ENCODE measurements at places on chromosomes 1 and 21. TPM values are rescaled to one million over a fixed set of nuclear protein-coding genes. Genes with fewer than 3 reads are reported as not detected.

DNA sequence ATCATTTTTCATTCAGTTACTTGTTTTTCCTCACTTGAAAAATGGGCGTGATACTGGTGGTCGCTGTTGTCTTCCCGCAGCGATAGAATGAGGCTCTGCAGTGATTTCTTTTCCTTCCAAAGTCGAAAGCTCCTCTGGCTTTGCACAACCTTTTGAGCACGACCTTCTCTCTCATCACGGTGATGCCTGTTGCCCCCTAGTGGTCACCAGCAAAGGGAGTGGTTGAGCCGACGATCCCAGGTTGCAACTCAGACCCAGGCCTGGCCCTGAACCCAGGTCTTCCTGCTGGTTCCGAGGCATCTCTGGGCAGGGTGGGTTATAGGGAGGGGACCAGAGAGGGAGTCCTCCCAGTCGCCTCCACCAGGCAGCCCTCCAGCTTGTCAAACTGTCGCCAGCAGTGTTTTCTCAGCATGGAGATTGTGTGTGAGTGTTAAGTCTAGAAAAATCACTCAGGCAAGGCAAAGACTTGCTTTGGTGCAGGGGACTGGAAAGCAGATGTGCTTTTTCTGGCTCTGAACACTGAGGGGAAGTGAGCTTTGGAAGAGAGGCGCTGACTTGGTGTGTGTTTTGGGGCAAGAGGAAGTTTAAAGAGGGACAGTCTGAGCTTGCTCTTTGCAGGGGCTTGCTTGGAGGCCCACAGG, 285.3 kb downstream of the CAMTA1 start:
- peak; percentile 60 for ATAC-seq

DNA sequence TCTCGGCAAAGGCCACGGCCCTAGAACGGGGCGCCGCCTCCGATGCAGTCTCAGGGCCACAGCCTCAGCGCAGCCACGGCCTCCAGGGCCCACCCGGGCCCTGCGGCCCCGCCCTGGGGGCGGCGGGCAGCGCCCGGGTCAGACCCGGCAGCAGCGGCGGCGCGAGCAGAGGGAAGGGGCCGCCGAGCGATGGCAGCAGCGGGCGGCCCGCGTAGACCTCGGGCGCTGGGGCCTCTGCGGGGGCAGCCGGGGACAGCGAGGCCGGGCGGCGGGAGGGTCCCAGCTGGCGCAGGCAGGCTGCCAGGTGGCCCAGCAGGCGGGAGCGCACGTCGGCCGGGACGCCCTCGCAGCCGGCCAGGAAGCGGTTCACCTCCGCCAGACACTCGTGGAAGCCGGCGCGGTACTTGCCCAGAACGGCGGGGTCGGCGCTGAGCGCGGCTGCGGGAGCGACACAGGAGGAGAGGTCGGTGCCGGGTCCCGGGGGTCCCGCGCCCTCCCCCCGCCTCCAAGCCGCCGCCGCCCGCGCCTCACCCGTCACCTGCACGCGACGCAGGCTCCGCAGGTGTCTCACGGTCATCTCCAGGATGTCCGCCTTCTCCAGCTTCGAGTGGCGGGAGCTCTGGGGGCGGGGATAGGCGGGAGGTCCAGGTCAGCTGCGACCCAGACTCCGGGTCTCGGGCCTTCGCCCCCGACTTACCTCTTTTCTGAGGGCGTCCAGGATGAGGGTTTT, 737 bp downstream of the HES4 start:
- peak; percentile 32 for ATAC-seq

CA6 gene
- 0.78 TPM for total RNA-seq

DNA sequence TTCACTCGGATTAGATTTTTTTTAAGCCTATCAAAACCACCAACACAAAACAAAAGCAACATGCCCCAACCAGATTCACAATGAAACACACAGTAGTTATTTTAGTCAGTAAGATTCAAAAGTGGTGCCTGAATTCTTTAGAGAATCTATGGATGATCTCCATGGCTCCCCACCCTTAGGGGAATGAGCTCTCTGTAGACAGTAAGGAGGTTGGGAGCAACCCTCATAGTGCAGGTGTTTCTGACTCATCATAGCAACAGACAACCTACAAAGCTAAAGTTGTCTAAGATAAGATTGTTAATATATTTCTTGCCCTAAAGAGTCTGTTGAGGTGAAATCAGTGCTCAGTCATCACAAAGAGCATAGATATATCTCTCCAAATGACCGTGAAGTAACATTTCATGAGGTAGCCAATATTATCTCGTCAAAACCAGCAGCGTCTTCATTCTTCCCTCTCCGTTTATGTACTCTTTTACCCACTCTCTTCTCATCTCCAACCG, 78.3 kb downstream of the ADAMTS1 start:
- no peak for ATAC-seq

- no peak for ATAC-seq
Observed at GRCh38 chr1:63873751-63874150, 99.9 kb downstream of the ROR1 start.

GRCh38 chr1:100924212-100924611, 28.3 kb downstream of the SLC30A7 start:
- ATAC-seq = peak; percentile 64

C2CD2 gene
- total RNA-seq = 8.2 TPM

- peak; percentile 32 for ATAC-seq
Observed at GRCh38 chr1:25668931-25669573, 52.5 kb downstream of the MAN1C1 start.

DNA sequence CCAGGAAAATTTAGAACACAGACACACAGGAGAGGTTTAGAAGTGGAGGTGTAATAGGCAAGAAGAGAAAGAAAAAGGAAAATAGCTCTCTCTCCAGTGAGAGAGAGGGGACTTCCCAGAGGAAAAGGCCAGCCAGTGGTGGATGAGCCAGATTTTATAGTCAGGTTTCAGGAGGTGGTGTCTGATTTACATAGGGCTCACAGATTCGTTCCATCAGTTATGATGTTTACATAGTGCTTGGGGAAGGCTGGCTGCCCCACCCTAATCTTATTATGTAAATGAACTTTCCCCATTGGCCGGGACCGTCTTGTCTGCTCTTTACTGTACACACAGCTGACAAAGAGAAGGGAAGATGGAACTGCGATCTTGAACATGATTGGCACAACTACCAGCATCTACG, 797.3 kb downstream of the PLA2G4A start:
- ATAC-seq = no peak

DNA sequence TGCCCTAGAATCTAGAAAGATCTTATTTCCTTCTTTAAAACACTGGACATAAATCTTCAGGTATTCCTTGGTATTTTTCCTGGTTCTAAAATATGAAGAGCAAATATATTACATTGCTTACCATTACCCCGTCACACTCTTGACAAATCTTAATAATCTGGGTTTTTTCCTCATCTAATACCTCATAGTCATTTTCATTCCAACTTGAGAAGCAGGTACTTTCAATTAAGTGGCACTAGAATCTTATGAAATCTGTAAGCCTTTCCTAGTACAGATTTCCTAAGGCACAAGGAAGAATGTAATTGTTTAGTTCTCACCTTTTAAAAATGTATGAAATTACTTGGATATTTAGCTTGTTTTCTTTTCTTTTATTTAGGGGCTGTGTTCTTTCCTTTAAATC, 481.5 kb upstream of the ZRANB2 start:
- ATAC-seq = no peak

GRCh38 chr21:44092211-44092610, 15.0 kb upstream of the PWP2 start:
- ATAC-seq = no peak

DNA sequence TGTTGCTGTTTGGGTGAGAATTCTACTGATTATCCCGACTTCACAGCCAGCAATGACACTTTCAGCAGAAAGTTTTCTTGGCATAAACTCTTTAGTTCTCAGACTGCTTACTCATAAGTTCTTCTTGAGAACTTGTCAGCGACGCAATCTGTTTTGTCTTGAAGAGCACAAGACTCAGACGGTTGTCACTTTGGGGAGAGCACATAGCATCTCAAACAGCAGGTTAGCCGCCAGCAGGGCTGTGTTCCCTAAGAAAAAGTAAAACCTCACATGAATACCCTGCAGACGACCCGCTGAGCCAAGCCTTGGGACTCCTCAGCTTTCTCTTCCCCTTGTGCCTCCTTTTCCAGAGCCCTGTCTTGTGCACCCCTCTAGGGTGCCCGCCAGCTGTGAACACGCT, 11.4 kb downstream of the AGMAT start:
- ATAC-seq = no peak

DNA sequence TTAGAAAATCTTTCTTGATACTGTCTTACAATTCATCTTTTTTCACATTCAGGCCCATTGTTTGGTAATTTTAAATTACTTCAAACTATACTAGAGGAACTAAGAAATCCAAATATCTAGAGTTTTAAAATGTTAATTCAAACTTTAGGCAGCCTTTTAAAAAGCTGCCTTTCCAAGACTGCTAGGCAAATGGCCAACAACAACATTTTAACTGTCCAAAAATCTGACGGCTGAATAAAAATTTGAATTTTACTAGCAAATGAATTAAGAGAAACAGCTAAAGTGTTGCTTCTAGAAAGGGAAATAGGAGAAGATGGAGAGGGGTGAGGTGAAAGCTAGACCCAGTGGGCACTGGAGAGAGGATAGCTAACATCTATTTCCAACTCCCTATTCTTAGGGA, 17.2 kb downstream of the DPYD start:
- no peak for ATAC-seq

DNA sequence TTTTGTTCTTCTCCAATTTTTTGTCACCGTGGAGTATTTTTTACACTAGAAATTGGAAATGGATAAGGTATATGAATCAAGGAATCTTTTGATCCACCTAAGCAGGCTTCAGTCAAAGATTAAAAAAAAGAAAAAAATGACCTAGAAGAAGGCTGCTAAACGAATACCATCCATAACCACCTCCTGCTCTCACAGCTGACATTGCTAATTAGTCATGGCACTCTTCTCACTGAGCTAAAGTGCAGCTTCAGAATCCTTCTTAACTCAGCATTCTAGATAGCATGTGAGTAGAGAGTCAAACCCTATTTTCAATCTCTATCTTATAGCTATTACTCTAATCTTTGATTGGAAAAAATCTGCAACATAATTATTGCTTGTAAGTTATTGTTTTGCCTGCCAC, 40.2 kb upstream of the ST6GALNAC5 start:
- no peak for ATAC-seq

DUSP12 gene
- total RNA-seq = 16.7 TPM

DNA sequence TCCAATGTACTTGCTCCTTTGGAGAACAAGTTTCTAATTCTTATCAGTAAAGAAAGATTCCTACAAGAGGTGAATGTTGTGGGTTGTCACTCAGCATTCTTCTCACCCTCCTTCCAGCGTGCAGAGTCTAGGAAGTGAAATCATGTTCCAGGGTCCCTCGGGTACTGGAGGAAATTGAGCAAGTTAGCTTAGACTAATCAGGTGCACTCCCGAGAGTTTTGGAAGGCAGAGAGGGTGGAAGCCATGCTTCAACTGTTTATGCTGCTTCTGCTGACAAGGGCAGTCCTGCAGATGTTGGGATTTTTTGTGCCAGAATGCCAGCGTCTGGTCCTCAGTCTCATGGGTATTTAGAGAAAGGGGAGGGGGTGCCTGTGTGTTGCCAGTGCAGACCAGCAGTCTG, 5.3 kb upstream of the C1orf115 start:
- ATAC-seq = no peak

- ATAC-seq = no peak
Observed at GRCh38 chr1:214281720-214282629, 1.0 kb downstream of the SMYD2 start.

DNA sequence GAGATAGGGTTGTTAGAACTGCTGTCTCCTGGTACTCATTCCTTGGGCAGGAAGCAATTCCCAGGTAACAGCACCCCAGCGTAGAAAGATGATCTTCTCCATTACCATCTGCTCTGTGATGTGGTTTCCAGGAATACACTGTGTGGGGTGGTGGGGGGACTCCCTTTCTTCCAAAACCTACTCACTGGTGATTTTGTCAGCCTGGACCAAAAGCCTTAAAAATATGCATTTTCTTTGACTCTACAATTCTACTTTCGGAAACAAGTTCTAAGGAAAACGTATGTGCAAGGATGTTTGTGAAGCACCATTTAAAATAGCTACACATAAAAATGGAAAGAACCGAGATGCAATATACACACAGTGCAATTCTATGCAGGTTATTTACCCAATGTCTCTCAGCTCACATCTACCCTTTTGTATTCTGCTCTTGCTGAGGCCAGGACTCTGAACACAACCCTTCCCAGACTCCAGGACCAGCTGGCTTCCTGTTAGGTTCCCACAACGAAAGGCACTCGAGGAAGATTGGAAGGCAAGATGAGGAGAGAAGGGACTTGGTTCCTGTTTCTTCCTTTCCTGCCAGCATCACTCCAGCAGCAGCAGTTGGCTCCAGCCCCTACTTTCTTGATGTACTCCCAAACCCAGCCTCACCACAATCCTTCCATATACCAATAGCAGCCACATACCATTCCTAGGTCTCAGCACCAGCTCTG, 33.0 kb upstream of the GJB5 start:
- no peak for ATAC-seq
